ENCODE measurements at places on chromosomes 1 and 21.
A peak's percentile ranks its signal among the peaks of the same experiment; 100 is the strongest.

DNA sequence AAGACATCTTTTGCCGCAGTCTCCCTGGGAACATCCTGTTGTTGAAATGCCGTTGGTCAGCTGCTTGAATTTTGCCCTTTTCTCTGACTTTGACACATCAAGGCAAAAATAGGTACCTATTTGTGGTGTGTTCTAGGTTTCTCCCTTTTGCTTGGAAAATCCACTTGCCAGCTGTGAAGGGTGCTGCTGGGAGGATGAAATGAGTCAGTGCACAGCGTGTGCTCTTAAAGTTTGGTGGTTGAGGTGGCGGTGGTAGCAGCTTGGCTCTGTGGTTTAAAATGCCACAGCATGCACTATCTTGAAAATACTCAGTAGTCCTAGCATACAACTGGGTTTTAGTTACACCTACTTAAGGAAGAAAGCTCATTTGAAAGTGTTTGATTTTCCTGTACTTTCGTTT, 183.8 kb downstream of the DHRS3 start:
- peak; percentile 79 for DNase-seq

GRCh38 chr1:42690477-42691156, 8.4 kb downstream of the YBX1 start:
- peak; percentile 11 for DNase-seq

- no peak for DNase-seq
Observed at GRCh38 chr21:42768324-42769121, 110.8 kb downstream of the WDR4 start.

DNA sequence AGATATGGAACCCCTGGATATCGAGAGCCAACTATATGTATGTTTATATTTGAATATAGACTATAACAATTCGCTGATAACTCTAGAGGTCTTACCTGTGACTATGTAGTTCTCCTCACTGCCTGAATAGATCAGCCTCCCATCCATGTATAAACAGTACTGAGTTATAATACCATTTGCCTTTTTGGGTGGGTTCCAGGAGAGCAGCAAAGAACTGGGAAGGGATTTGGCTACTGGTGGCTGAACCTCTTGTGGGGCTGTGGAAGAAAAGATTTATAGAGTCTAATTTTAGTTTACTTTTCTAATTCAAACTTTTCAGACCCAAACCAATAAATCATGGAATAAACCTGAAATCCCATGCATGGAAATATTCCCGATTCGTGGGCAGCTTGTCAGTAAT, 376.9 kb downstream of the USH2A start:
- DNase-seq: peak; percentile 20
